Activated CD8-positive, alpha-beta T cell treated with anti-CD3 and anti-CD28 coated beads for 36 hours (primary cell): ENCODE measurements at places on chromosomes 2 and 18. TPM values are rescaled to one million over a fixed set of nuclear protein-coding genes. Genes with fewer than 3 reads are reported as not detected.

DNA sequence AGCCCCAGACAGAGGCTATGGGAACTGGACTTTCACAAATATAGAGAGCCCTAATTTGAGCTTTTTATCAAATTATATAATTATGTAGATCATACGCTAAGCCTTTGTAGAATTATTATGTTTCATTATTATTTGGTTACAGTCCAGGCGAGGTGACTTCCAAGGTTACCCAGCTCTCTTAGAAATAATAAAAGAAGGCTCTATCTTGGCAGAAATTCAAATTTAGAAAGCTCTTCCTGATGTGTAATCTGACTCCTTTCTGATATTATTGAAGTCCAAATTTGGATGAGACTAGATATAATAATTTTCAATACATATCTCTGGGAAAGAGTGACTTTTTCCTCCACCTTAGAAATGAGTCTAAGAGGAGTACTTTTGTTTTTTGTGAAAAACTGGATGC is 4.8 kb upstream of the SLC38A11 start:
- DNase-seq, result no peak

DNA sequence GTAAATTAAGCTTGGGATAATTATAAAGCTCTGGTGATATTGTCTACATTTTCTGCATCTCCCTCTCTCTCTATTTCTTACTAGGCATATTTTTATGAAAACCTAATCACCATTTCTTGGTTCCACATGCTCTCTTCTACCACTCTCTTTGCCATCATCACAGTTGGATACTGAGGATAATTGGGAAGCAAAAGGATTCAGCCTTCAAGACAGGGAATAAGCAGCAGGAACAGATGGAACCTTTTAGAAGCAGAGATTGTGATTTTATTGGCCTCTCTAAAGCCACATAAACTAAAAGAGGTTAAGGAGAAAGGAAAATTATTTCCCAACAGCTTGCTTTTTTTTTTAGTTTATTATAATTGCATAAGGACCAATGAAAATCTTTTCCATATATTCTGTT is 226.3 kb upstream of the SPHKAP start:
- DNase-seq, result no peak

CDH19 gene
- total RNA-seq, result not detected

C2orf49 gene
- total RNA-seq, result 22.3 TPM

KLHL14 gene
- not detected for total RNA-seq

MATN3 gene
- not detected for total RNA-seq
